ENCODE measurements at places on chromosomes 1 and 21.

GRCh38 chr1:42933060-42933586, 25.5 kb downstream of the SLC2A1 start:
- no peak for DNase-seq

- no peak for DNase-seq
Observed at GRCh38 chr1:42163114-42163513, 1.4 kb downstream of the GUCA2A start.

DNA sequence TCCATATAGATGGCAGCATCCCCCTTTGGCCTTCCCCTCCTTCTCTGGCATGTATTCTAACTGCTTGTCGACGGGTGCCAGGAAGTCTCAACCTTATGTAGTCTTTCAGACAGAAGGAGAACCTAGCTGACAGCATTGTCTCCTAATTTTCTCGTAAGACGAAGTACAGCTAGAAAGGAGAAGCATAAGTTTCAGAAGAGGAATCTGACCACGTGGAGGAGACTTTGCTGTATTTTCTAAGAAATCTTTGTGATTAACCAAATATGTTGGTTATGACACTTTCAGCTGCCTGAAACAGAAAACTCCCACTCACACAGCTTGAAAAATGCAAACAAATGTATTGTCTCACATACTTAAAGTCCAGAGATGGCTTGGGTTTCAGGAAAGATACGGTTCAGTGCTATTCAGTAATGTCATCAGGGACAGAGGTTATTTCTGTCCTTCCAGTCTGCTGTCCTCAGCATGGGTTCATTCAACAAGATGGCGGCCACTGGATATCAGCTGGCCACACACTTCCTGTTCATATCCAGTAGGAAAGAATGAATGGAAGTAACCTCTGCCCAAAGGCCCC, 109.5 kb upstream of the ZNF648 start:
- DNase-seq = no peak

DNA sequence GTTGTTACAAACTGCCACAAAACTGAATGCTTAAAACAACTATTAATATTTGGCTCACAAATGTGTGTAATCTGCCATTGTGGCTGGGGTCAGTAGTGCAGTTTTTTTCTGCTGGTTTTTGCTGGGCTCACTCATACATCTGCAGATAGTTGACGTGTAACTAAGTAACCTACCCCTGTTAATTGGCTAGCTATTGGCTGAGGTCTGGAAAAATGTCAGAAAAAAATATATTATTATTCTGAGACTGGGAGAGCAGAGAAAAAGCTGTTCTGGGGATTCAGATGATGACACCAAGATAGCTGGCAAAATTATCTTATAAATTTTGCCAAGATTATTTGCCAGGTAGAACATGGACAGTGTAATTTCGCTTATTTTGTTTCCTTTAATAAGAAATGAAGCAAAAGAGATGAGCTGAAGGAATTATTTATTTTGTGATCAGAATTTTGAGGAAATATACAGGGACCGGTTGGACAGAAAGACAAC, 616.1 kb upstream of the ADAMTS5 start:
- no peak for DNase-seq

DNA sequence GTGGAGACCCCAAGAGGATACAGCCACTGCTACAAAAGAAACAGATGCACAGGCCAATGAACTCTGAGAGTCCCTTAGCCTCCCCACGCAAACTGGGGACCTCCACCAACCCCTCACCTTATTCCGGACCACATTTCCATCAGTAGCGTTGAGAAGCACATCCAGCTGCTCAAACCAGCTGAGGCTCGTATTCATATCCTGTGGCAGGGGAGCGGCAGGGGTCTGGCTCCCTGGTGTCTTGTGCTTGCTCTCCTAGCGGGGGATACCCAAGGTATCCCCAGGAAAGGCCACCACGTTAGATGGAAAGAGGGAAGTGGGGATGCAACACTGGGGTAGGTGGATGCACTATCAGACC, 481 bp downstream of the CCDC163 start:
- no peak for DNase-seq

GRCh38 chr1:162823231-162823630, 32.7 kb downstream of the HSD17B7 start:
- no peak for DNase-seq

DNA sequence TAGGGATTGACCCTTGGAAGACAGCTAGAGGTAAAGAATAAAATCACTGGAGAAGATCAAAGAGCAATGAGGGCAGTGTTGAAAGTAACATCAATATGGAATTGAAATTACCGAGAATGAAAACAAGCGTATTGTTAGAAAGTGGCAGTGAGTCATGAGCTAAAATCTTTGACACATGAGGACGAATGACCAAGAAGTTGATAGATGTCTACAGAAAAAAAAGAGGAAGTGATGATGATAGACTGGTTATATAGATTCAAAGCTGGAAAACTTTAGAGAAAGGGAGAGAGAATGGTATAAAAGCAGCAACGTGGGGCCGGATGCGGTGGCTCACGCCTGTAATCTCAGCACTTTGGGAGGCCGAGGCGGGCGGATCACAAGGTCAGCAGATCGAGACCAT, 12.5 kb upstream of the DNM3 start:
- DNase-seq = no peak

- DNase-seq = no peak
Observed at GRCh38 chr1:92953491-92953890, 7.8 kb downstream of the DIPK1A start.

- no peak for DNase-seq
Observed at GRCh38 chr21:25107708-25108107, 499.6 kb downstream of the MRPL39 start.

DNA sequence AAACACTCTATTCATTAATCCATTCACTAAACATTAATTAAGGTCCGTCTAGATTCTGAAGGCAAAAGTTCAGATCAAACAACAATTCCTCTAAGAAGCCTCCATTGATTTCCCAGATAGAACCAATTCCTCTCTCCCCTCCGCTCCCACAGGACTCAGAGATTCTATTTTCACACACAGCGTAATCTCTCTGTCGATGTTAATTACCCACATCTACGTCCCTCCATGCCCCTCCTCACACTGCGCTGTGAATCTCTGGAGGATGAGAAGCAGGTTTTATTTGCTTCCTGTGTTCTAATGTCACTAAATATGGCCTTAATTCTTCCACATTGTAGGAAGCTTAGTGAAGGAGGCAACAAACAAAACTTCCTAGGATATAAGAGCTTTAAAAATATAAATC, 306.7 kb downstream of the DSCAM start:
- no peak for DNase-seq

DNA sequence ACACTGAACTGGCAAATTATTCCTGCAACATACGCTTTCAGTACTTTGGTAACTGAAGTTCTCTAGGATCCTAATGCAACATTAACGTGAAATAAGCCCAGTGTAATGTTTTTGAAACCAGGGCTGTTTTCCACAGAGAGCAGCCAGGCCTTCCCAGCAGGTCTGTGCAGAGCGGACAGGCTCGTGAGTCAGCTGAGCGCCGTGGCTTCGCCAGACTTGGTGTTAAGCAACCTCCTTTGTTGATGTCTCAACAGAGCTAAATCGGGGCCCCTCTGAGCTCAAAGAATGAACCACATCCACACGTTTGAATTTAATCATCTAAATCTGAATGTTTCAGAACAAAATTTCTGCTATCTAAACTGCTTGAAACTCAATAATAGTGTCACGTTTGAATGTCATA, 181.8 kb upstream of the FMN2 start:
- no peak for DNase-seq

DNA sequence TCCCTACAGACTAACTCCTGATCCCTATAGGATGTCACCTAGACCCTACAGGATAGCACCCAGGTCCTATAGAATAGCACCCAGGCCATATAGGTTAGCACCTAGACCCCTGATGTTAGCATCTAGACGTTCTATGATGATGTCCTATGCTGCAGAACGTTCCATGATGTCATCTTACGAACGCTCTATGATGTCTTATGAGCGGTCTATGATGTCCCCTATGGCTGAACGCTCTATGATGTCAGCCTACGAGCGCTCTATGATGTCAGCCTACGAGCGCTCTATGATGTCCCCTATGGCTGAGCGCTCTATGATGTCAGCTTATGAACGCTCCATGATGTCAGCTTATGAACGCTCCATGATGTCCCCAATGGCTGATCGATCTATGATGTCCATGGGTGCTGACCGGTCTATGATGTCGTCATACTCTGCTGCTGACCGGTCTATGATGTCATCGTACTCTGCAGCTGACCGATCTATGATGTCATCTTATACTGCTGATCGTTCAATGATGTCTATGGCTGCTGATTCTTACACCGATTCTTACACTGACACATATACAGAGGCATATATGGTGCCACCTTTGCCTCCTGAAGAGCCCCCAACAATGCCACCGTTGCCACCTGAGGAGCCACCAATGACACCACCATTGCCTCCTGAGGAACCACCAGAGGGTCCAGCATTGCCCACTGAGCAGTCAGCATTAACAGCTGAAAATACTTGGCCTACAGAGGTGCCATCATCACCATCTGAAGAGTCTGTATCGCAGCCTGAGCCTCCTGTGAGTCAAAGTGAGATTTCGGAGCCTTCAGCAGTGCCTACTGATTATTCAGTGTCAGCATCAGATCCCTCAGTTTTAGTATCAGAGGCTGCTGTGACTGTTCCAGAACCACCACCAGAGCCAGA, 9.5 kb downstream of the SON start:
- no peak for DNase-seq

GRCh38 chr1:27009601-27010197, 3.0 kb downstream of the TENT5B start:
- no peak for DNase-seq

DNA sequence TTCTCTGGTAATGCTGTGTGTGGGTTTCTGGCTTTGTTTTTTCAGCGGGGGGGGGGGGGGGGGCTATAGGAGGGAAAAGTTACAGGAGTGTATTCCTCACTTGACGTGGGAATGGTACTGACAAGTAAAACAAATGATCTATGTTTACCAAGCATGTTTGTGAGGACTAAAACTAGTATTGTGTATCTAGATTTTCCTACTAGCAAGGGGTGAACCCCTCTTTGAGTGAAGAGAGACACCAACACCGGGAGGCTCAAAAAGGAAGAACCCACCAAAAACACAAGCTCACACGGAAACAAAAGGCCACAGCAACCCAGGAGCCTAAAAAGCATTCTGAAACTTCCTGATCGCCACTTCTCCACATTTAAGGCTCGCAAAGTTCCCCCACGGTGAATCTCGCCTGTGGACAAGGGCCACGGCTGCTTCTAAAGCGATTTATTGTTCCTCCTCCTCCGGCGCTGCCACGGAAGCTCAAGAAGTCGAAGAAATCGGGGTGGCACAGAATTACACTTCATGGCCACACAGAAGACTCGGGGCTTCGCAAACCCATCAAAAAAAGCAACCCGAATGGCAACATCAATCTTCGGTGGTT, 703 bp downstream of the PUM1 start:
- no peak for DNase-seq

DNA sequence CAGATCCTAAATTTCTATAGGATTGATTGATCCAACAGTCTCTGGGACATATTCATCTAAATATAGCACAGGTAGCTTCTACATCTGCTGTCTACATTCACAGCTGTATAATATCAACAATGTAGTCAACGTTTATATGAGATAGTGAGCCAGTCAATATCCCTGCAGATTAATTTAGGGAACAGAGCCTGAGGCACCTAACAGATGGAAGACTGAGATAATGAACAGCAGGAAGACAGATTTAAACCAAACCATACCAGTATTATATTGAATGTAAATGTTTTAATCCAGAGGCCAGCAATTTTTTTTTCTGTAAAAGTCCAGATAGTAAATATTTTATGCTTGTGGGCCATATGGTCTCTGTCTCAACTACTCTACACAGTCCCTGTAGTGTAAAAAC, 2072.4 kb downstream of the MRPL39 start:
- DNase-seq = no peak

GRCh38 chr1:245896258-245896657, 610.8 kb downstream of the SMYD3 start:
- DNase-seq = no peak

- DNase-seq = no peak
Observed at GRCh38 chr1:38046333-38046883, at the start of gene POU3F1. Gene POU3F1 (minus strand): TSS chr1:38046793. CDS start chr1:38046743, 50 bp downstream.

- DNase-seq = no peak
Observed at GRCh38 chr1:156781585-156782186, 14.4 kb downstream of the PRCC start.

DNA sequence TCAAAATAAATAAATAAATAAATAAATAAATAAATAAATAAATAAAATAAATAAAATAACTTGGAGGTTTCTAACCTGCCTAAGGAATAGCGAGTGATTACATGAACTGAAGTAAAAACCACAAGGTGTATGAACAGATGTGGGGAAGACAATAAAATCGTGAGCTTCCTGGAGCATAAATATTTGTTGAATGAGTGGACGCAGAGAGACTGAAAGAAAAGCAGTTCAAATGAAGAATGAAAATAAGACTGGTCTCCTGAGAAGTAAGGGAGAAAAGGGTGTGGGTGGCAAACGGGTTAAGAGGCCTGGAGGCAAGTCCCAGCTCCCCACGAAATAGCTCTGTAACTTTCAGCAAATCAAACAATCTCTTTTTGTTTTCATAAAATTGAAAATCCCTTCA, 33.6 kb downstream of the CHML start:
- no peak for DNase-seq

DNA sequence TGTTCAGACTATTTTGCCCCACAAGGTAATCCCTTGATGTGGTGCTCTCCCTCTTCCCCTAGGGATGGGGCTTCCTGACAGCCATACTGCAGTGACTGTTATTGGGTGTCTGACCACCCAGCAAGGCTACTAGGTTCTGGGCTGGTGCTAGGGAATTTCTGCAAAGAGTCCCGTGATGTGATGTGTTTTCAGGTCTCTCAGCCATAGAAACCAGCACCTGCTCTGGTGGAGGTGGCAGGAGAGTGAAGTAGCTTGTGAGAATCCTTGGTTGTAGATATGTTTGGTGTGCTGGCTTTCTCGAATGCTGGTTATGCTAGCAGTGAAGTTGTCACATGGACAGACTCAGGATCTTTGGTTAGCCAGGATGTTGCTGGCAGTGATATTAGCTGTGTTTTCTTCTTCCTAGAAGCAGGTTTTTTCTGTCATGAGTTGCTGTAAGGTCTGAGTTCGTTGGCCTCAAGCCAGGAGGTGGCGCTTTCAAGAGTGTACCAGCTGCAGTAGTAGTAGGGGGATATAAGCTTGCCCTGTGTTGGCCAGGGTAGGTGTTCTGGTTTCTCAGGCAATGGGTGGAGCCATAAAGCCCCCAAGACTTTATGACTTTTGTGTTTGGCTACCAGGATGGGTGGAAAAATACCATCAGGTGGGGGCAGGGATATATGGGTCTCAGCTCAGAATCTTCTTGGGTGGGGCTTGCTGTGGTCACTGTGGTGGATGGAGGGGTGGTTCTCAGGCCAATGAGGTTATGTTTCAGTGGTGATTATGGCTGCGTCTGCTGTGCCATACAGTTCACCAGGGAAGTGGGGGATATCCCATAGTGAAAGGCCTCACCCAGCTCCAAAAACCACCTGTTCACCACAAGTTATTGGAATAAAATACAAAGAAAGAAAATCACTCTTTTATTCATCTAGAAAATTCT, 1112.3 kb downstream of the KCNT2 start:
- DNase-seq = no peak

GRCh38 chr1:156461781-156462647, 38.6 kb downstream of the MEF2D start:
- no peak for DNase-seq

- DNase-seq = no peak
Observed at GRCh38 chr1:19163261-19163660, 46.8 kb downstream of the UBR4 start.

- no peak for DNase-seq
Observed at GRCh38 chr1:231857609-231858135, 231.1 kb downstream of the DISC1 start.
